ENCODE measurements at places on chromosomes 13 and 19. TPM values are rescaled to one million over a fixed set of nuclear protein-coding genes. Genes with fewer than 3 reads are reported as not detected.

Gene AP2S1
- total RNA-seq, result 48.4 TPM

Gene CDC42EP5
- 16.4 TPM for total RNA-seq

Gene ZNF90
- total RNA-seq, result 8.5 TPM

Gene HCN2
- 6.0 TPM for total RNA-seq

Gene HPN
- 0.93 TPM for total RNA-seq

Gene AMER2
- total RNA-seq, result 336 TPM

Gene IGSF23
- total RNA-seq, result not detected

Gene PSENEN
- 12.8 TPM for total RNA-seq
